Ascending aorta (tissue), 2 donors: ENCODE measurements at places on chromosomes 6 and 20. TPM values are rescaled to one million over a fixed set of nuclear protein-coding genes. Genes with fewer than 3 reads are reported as not detected.

Gene COL19A1
- not detected for total RNA-seq

DNA sequence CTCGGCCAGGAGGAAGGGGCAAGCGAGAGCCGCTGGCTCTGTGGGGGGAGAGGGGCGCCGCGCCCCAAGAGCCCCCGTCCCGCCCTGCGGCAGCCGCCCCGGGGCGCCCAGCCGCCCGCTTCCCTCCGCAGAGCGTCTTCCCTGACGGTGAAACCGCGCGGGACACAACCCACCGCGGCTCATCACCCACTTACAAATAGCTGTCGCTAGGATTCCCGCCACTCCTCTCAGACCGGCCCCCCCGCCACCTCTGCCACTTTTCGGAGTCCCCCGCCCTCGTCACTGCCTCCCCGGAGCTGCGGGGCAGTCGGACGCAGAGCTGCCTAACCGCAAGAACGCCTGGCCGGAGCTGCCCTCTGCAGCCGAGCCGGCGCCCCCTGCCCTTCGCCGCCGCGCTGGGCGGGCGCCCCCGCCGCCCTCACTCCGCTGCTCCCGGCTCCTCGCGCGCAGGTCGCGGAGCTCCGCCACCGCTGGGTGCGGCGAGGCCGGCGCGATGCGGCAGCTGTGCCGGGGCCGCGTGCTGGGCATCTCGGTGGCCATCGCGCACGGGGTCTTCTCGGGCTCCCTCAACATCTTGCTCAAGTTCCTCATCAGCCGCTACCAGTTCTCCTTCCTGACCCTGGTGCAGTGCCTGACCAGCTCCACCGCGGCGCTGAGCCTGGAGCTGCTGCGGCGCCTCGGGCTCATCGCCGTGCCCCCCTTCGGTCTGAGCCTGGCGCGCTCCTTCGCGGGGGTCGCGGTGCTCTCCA is at the start of gene SLC35D3:
Gene SLC35D3 (plus strand): TSS at position 366 of the 749 bp plus-strand sequence. CDS start 128 bp downstream, at position 494.
- peaks cover 5% of the 10 kb centered on the region for H3K27me3 ChIP-seq
- H3K27ac ChIP-seq: no peak within 1 kb of the TSS

Gene ULBP3
- 24.2 TPM for total RNA-seq

Gene OR2H1
- not detected for total RNA-seq

DNA sequence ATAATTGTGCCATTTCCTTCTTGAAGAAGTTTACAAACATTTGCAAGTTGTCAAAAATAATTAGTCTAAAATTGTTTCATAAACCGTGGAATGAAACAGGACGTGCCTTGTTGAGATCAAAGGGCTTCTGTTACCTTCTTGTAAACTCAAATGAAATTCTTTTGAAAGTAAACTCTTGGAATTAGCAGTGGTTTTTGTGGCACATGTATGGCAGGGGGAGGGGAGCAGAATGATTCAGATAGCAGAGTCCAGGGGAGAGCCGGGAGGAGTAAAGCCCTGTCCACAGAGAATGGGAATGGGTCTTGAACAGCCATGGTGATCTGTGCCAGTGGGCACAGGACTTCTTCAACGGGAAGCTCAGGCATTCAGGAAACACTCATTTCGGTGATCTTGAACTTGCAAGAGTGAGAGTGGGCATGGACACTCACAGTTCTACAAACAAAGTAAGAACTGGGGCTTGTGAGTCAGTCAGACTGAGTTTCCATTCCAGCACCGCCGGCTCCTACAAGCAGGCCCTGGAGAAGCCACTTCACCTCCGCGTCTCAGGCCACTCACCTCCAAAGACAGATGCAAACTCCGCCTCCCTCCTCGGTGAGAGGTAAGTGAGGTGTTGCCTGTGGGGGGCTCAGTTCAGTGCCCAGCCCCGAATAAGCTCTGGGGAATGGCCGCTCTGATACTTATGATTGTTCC is 143.1 kb downstream of the CDH26 start:
- no peak overlapping the region for H3K4me3 ChIP-seq
- H3K36me3 ChIP-seq: no peaks in the 10 kb centered on the region
- no peak overlapping the region for H3K27ac ChIP-seq
- no peaks in the 10 kb centered on the region for H3K4me1 ChIP-seq

Gene CD83
- total RNA-seq: 0.11 TPM

- peak overlapping the region; percentile 89 for H3K4me3 ChIP-seq
- H3K27me3 ChIP-seq: no peaks in the 10 kb centered on the region
- peaks cover 3% of the 10 kb centered on the region for H3K4me1 ChIP-seq
- DNase-seq: no peak
Observed at GRCh38 chr6:42454428-42454791, 2.7 kb upstream of the TRERF1 start.

- H3K27me3 ChIP-seq: no peaks in the 10 kb centered on the region
- no peaks in the 10 kb centered on the region for H3K36me3 ChIP-seq
- no peak overlapping the region for H3K4me3 ChIP-seq
- no peaks in the 10 kb centered on the region for H3K4me1 ChIP-seq
- no peak overlapping the region for H3K27ac ChIP-seq
Observed at GRCh38 chr6:122069932-122070331, 329.5 kb upstream of the HSF2 start.

GRCh38 chr6:17831135-17831534 is 124.4 kb upstream of the NUP153 start:
- peaks cover 50% of the 10 kb centered on the region for H3K36me3 ChIP-seq
- no peak for DNase-seq
- no peaks in the 10 kb centered on the region for H3K27me3 ChIP-seq
- no peak overlapping the region for H3K4me3 ChIP-seq
- H3K4me1 ChIP-seq: no peaks in the 10 kb centered on the region
- peak overlapping the region; percentile 35 for H3K27ac ChIP-seq

Gene CST9L
- total RNA-seq: not detected

Gene DSP
- total RNA-seq: 7.2 TPM

Gene DPPA5
- not detected for total RNA-seq

DNA sequence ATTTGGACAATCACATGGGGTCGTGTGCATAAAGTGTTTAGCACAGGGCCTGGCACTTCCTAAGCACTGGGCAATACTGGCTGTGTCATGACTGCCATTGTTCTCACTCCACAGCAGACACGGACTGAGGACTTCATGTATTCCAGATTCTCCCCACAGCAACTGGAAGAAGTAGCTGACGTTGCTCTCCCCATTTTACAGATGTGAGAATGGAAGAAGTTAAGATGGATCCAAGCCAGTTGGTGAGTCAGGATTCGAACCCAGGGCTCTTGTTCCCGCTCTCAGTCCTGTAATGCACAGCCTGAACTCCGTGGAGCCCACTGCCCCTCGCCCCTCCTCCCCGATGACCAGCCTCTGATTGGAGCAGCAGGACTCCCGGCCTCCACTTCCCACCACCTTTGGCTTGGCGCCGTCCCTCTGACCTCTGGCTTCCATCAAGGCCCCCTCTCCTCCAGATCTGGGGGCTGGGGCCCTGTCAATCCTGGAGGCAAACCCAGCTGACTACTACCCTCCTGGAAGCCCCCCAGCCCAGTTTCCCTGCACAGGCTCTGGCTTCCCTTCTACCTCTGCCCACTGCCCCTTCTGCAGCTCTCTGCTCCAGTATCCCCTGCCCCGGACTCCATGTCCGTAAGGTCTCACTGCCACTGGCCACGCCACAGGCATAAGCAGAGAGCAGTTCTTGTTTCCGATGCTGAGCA is 12.7 kb downstream of the NOL4L start:
- DNase-seq: no peak
- no peak overlapping the region for H3K4me3 ChIP-seq
- no peaks in the 10 kb centered on the region for H3K27me3 ChIP-seq
- no peaks in the 10 kb centered on the region for H3K36me3 ChIP-seq
- H3K27ac ChIP-seq: no peak overlapping the region

Gene FRK
- 8.4 TPM for total RNA-seq

GRCh38 chr6:124995131-124995530 is 32.9 kb downstream of the RNF217 start:
- DNase-seq: no peak
- H3K4me1 ChIP-seq: no peaks in the 10 kb centered on the region
- no peaks in the 10 kb centered on the region for H3K36me3 ChIP-seq
- H3K4me3 ChIP-seq: no peak overlapping the region
- no peak overlapping the region for H3K27ac ChIP-seq
- no peaks in the 10 kb centered on the region for H3K27me3 ChIP-seq

Gene CRISP2
- total RNA-seq: not detected

Gene OR14J1
- total RNA-seq: not detected

- H3K4me3 ChIP-seq: no peak within 1 kb of the TSS
- no peaks in the 10 kb centered on the region for H3K36me3 ChIP-seq
- no peak for DNase-seq
- H3K27ac ChIP-seq: no peak within 1 kb of the TSS
- no peaks in the 10 kb centered on the region for H3K27me3 ChIP-seq
Observed at GRCh38 chr6:152697634-152698033, at the start of gene MYCT1. TSS of gene MYCT1 (plus strand) at chr6:152697897. CDS start at chr6:152697903, 6 bp downstream.

- no peaks in the 10 kb centered on the region for H3K36me3 ChIP-seq
- H3K4me3 ChIP-seq: no peak overlapping the region
- no peaks in the 10 kb centered on the region for H3K4me1 ChIP-seq
- H3K27ac ChIP-seq: no peak overlapping the region
- DNase-seq: no peak
Observed at GRCh38 chr6:41887331-41887751, 7.8 kb downstream of the USP49 start.

Gene CLVS2
- total RNA-seq: not detected

GRCh38 chr6:169785566-169785965 is 34.1 kb downstream of the ERMARD start:
- no peaks in the 10 kb centered on the region for H3K27me3 ChIP-seq
- no peak overlapping the region for H3K27ac ChIP-seq
- no peaks in the 10 kb centered on the region for H3K4me1 ChIP-seq
- H3K36me3 ChIP-seq: no peaks in the 10 kb centered on the region
- no peak overlapping the region for H3K4me3 ChIP-seq

Gene GSTA1
- 26.7 TPM for total RNA-seq

- H3K27me3 ChIP-seq: no peaks in the 10 kb centered on the region
- peak overlapping the region; percentile 99 for H3K4me3 ChIP-seq
- DNase-seq: no peak
- peak overlapping the region; percentile 95 for H3K27ac ChIP-seq
- H3K36me3 ChIP-seq: peaks cover 12% of the 10 kb centered on the region
Observed at GRCh38 chr6:24667378-24667803, 514 bp downstream of the ACOT13 start.

Gene RTEL1
- total RNA-seq: 80.6 TPM
